ENCODE measurements at places on chromosomes 2 and 18.

DNA sequence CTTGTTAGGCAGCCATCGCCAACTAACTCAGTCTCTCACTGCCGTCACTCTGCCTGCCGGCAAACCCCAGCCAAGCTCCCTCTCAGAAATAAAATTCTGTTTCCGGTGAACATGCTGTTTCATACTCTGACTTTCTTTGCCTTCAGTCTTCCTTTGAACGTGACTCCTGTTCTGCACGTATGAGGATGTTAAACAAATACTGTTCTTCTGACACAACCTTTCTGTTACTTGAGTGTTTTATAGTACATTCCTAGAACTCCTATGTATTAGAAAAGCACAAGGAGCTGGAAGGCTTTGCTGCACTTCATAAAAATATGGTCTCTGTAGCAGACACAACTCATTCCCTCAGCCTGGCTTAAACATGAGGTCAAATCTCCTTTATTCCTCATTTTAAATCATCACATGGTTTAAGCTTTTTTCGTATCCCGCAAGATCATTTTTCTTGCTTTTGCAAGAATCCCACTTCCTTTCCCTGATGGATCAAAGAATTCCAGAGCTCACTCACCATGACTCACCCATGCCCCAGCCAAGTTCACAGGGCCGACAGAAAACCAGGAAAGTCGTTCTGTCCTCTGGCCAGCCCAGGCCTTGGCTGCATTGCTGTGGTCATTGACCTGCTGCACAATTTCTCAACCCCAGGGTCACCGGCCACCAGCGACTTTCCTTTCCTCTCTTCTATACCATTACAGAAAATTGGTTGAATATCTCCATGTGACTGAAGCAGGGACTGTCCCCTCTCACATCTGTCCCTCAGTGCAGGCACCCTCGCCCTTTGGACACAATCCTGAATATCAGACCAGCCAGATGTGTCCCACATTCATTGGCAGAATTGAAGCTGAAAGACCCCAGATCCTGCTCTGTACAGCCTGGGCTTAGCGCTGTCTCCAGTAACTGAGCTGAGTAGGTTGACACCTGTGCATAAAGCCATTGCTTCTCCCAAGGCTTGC is 183.1 kb upstream of the ARL4C start:
- DNase-seq = peak; percentile 57

DNA sequence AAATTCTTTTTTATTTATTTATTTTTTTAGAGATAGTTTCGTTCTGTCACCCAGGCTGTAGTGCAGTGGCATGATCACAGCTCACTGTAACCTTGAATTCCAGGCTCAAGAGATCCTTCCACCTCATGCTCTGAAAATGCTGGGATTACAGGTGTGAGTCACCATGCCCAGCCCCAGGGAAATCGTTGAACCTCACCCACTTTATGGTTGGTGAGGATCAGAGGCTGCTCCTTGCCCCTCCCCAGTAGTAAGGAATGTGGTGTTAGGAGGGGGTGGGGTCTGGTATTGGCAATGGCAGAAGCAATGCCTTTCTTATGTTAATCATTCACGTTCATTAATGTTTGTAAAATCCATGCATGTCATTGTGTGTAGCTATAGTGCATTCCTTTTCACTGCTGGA is 161.9 kb downstream of the SUCLG1 start:
- peak; percentile 18 for DNase-seq

GRCh38 chr2:100238471-100238870 is 83.8 kb downstream of the LONRF2 start:
- no peak for DNase-seq

DNA sequence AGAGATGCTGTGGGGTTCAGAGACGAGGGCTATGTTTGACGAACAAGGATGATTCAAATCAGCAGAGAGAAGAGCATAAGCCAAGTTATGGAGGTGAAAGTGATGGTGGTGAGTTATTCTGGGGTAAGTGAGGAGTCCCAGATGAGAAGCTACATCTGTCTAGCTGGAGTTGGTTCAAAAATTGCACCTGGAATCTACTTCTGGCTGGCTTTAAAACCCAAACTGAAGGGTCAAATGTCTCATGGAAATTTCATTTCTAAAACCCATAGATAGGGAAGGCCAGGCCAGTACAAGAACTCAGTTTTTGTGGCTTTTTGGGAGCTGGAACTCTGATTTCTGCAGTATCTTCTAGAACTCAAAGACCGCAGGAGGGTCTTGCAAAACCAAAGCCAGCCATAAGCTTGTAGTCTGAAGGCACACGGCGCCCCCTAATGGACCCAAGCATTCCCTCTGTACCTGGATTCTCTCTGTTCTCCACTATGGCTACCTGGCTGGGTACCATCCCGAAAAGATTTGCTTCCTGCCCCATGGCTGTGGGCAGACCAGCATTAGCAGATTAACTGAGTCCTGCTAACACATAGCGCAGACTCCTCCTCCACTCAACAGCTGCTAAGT is 229.1 kb upstream of the SLC14A2 start:
- DNase-seq = no peak

DNA sequence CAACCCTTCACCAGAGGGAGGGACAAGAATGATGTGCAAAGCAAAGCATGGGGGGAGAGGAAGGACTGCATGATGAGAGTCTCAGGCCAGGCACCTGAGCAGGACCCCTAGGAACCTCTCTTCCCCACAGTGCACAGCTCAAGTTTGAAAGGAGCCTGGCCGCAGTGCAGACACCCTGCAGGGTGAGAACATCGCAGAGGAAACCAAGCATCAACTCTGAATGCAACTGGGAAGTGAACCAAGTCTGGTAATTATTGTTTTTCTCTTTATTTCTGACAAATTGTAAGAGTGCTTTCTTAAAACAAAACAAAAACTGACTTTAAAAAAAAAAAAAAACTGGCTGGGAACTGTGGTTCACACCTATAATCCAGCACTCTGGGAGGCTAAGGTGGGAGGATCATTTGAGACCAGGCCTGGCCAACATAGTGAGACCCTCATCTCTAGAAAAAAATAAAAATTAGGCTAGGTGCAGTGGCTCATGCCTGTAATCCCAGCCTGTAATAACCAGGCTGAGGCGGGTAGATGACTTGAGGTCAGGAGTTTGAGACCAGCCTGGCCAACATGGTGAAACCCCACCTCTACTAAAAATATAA is 15.3 kb downstream of the NPC1 start:
- DNase-seq = no peak

GRCh38 chr2:96926236-96926635 is 56.4 kb upstream of the SEMA4C start:
- DNase-seq = no peak

- no peak for DNase-seq
These were observed 78.0 kb upstream of the HNMT start for GRCh38 chr2:137886083-137886831.

- no peak for DNase-seq
These were observed 163.4 kb downstream of the ARL4C start for GRCh38 chr2:234333168-234334130.

- no peak for DNase-seq
These were observed 264.5 kb downstream of the BCL2 start for GRCh38 chr18:63054901-63055584.

GRCh38 chr2:26284132-26284531 is 39.4 kb downstream of the HADHB start:
- DNase-seq = peak; percentile 59

- DNase-seq = no peak
These were observed 70.0 kb downstream of the ABCA12 start for GRCh38 chr2:215068399-215068798.

DNA sequence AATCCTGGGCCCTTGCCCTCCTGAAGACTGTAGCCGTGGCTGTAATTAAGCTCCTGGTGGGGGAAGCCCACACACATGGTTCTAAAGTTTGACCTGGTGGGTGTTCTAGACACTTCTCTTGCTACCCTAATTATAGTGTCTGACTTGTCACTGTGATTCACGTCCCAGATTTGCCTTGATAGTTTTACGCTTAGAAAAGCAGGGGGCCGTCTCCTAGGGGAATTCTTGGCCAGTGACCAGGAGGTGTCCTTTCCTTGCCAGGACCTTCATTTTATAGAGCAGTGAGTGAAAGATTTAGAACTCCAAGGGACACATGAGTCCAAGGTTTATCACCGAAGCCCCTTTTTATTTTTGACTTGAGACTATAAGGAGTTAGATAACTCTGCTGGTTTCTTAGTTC is 9.0 kb downstream of the TMEM214 start:
- DNase-seq = no peak

- peak; percentile 1 for DNase-seq
These were observed 886.7 kb downstream of the SUCLG1 start for GRCh38 chr2:83572400-83572799.

GRCh38 chr18:36035253-36035652 is 32.1 kb downstream of the RPRD1A start:
- DNase-seq = no peak

GRCh38 chr2:180144338-180144813 is 137.3 kb upstream of the CWC22 start:
- DNase-seq = no peak

DNA sequence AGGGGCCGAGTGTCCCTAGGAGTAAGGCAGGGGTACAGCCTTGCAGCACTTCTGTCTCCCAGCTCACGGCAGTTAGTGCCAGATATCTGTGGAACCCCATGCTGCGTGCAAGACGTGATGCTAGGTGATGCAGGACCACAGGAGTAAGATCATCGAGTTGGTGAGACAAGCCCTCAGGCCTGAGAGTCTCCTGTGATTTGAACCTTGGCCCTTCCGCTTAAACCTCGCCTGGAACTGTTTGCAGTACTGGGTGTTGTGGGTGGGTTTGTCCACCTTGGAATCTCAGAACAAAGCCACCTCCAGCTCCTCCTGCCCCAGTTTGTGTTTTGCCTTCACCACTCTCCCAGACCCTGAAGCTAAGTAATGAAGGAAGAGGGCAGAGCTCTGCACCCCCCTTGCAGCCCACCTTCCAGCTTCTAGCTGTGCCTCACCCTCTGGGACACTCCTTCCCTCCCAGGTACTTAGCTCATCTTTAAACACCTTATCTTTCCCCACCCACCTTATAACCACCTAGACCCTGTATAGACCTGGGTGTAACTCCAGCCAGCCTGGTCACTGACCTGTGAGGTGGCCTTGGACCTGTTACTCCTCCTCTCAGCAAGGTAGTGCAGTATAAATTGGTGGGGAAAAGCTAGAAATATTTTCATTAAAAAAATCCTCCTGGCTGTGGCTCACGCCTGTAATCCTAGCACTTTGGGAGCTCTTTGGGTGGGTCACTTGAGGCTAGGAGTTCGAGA is 6.6 kb downstream of the CNNM4 start:
- no peak for DNase-seq

GRCh38 chr18:76988031-76988826 is 144.4 kb downstream of the MBP start:
- no peak for DNase-seq

GRCh38 chr2:5915881-5916310 is 223.7 kb downstream of the SOX11 start:
- no peak for DNase-seq

Data from H54 (cell line).